ENCODE measurements at places on chromosomes 6 and 20. TPM values are rescaled to one million over a fixed set of nuclear protein-coding genes. Genes with fewer than 3 reads are reported as not detected.
A peak's percentile ranks its signal among the peaks of the same experiment; 100 is the strongest.

GRCh38 chr20:47886454-47887041, 101.3 kb upstream of the SULF2 start:
- no peaks in the 10 kb centered on the region for H3K36me3 ChIP-seq
- H3K27ac ChIP-seq: no peak overlapping the region
- H3K4me1 ChIP-seq: no peaks in the 10 kb centered on the region
- no peak overlapping the region for H3K4me3 ChIP-seq
- H3K27me3 ChIP-seq: peaks cover 14% of the 10 kb centered on the region

- H3K27ac ChIP-seq: no peak overlapping the region
- no peak for DNase-seq
- H3K4me1 ChIP-seq: no peaks in the 10 kb centered on the region
- H3K4me3 ChIP-seq: no peak overlapping the region
- H3K36me3 ChIP-seq: peaks cover 4% of the 10 kb centered on the region
- no peaks in the 10 kb centered on the region for H3K27me3 ChIP-seq
These were observed 48.2 kb downstream of the DCBLD1 start for GRCh38 chr6:117530467-117531242.

GRCh38 chr6:109720311-109720710, 29.2 kb downstream of the FIG4 start:
- peak overlapping the region; percentile 3 for H3K27ac ChIP-seq
- H3K36me3 ChIP-seq: peaks cover 22% of the 10 kb centered on the region
- H3K27me3 ChIP-seq: no peaks in the 10 kb centered on the region
- no peak overlapping the region for H3K4me3 ChIP-seq
- no peak for DNase-seq

- H3K27me3 ChIP-seq: no peaks in the 10 kb centered on the region
- H3K36me3 ChIP-seq: peaks cover 57% of the 10 kb centered on the region
- no peak overlapping the region for H3K27ac ChIP-seq
- peaks cover 13% of the 10 kb centered on the region for H3K4me1 ChIP-seq
- no peak for DNase-seq
These were observed 18.2 kb downstream of the WRNIP1 start for GRCh38 chr6:2783188-2783963.

GRCh38 chr20:58010186-58010585, 218.3 kb downstream of the ANKRD60 start:
- no peaks in the 10 kb centered on the region for H3K36me3 ChIP-seq
- H3K27me3 ChIP-seq: no peaks in the 10 kb centered on the region
- no peak for DNase-seq
- H3K4me1 ChIP-seq: no peaks in the 10 kb centered on the region
- H3K4me3 ChIP-seq: no peak overlapping the region
- H3K27ac ChIP-seq: no peak overlapping the region

DNA sequence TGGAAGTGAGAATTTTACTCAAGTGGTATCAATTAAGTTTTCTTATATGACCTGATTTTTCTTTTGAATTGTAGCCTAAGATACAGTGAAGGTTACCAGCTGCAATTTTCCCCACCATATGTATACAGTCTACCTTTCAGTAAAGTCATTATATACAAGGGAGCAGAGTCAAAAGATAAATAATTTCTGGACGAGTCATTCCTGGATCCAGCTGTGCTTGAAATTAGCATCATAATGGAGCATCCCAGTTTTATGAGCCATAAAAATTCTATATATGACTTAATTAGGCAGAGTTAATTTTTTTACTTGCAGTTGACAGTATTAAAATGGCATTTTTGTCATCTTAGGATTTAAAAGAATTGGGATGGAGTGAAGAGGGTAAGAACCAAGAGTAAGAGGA, 1008.4 kb downstream of the PHF3 start:
- H3K4me1 ChIP-seq: no peaks in the 10 kb centered on the region
- no peaks in the 10 kb centered on the region for H3K27me3 ChIP-seq
- no peak overlapping the region for H3K4me3 ChIP-seq
- no peaks in the 10 kb centered on the region for H3K36me3 ChIP-seq
- no peak overlapping the region for H3K27ac ChIP-seq
- DNase-seq: no peak

DNA sequence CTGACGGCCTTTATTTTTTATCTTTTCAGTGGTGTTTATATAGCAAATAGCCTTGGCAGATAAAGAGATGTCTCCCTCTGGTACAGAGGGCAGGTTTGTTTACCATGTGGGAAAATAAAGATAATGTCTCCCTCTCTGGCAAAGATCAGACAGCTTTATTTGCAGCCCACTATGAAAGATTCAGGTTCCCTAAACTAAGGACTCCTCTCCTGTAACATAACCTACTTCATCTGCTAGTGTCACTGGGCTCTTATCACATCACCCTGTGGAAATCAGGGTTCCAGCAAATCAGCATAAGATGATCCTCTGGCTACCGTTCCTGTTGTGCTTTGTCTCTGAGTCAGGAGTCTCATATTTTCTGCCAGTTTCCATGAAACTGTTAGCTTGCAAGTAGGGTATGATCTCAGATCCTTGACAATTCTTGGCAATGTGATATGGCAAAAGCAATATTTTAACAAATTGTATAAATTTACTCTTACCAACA, 3.1 kb downstream of the FBXL4 start:
- DNase-seq: no peak
- H3K4me3 ChIP-seq: no peak overlapping the region

DNA sequence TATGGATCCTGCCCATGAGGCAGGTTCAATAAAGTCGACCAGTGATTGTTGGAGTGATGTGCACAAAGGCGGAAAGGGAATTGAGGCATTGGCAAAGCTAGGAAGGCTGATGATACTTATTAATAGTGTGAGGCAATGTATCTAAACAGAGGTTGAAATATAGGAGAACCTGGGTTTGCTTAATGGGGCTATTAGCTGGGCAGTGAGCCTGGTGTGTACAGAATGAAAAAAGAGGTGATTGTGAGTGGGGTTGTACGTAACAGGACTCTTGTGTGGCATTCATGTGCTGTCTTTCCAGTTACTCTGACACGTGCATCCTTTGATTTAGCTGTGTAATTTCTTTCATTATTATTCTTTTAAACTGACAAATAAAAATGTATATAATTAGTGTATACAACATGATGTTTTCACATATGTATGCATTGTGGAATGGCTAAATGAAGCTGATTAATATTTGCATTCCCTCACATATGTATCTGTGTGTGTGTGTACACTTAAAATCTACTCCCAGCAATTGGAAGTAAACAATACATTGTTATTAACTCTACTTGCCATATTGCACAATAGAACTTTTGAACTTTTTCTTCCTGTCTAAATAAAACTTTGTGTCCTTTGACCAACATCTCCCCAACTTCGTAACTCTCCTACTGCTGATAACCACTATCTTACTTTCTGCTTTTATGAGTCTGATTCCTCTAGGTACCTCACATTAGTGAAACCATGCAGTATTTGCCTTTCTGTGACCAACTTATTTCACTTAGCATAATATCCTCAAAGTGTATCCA, 220.5 kb upstream of the SLC35B3 start:
- no peak overlapping the region for H3K27ac ChIP-seq
- H3K27me3 ChIP-seq: no peaks in the 10 kb centered on the region
- H3K36me3 ChIP-seq: no peaks in the 10 kb centered on the region
- no peak for DNase-seq

- no peaks in the 10 kb centered on the region for H3K4me1 ChIP-seq
- no peak for DNase-seq
- no peaks in the 10 kb centered on the region for H3K27me3 ChIP-seq
- no peaks in the 10 kb centered on the region for H3K36me3 ChIP-seq
- H3K4me3 ChIP-seq: peak overlapping the region; percentile 85
- H3K27ac ChIP-seq: peak overlapping the region; percentile 99
These were observed 4.6 kb upstream of the ZNF184 start for GRCh38 chr6:27477318-27478013.

The ECT2L gene
- total RNA-seq: not detected

The ALDH8A1 gene
- 1.2 TPM for total RNA-seq

The TPMT gene
- total RNA-seq: 13.6 TPM

The TCF21 gene
- 56.2 TPM for total RNA-seq

The PTGIS gene
- 42.1 TPM for total RNA-seq
